NCI-H526 treated with DMSO at 0.1 percent for 48 hours (cell line): ENCODE measurements at places on chromosomes 7 and 10.

- no peak for DNase-seq
Measured at GRCh38 chr10:14311206-14311957, 19.3 kb downstream of the FRMD4A start.

GRCh38 chr7:2358968-2359527, 4.4 kb downstream of the EIF3B start:
- DNase-seq = no peak

DNA sequence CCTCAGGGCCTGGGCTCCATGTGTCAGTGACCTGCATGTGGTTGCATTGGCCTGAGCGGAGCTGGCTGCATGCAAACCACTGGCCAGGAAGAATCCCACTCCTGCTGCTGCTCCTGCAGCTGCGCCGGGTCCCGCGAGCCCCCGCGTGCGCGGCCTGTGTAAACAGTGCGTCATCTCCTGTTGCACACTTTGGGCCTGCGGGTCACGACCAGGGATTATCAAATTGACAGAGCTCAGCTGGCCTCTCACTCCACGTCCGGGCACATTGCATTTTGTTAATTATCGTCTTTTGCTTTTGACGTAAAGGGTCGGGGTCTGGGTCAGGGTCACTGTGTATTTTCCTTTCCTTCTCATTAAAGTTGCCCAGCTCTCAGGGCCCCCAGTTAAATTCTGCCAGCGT, 132.6 kb downstream of the RGS10 start:
- DNase-seq = no peak

- no peak for DNase-seq
Measured at GRCh38 chr7:130139193-130139960, 65.8 kb downstream of the TMEM209 start.

GRCh38 chr10:113278664-113279063, 274.2 kb upstream of the HABP2 start:
- DNase-seq = no peak

- peak; percentile 10 for DNase-seq
Measured at GRCh38 chr10:69344591-69345252, 66.4 kb downstream of the HK1 start.

DNA sequence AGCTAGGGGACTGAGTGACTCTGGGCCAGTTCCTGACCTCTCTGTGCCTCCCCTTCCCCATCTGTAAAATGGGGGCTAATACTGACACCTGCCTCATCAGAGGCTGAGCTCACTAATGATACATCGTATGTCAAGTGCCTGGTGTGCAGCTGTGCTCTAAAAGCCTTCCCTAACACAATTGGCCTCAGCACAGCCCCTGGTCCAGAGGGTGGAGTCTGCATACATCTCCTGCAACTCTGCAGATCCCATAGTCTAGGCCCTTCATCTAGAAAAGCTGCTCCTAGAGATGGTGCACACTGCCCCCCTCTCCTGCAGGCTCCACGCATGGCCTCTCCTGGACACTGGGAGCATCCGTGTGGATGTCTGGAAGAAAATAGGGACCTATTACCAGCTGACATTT, 255.0 kb downstream of the RPS24 start:
- DNase-seq = no peak

DNA sequence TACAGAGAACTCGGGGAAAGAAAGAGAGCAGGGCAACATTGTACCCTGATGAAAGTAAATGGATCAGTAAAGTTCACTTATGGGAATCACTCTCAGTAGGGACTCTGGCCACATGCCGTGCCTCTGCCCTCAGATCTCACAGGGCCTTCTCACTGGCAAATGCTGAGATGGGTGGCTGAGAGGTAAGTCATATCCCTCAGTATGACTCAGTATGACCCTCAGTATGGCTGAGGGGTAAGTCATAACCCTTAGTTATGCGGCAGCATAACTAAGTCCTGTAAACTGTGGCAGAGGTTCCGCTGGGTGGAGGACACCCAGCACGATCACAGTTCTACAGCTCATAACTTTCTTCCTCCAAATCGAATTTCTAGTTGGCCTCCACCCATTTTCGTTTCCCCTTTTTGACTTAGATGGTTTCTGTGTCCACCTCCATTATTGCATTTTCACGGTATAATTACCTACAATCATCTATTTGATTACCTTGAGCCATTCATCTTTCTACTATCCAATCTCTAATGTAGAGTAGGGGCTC, 26.5 kb upstream of the WNT16 start:
- DNase-seq = no peak

- DNase-seq = no peak
Measured at GRCh38 chr10:7202793-7203355, 208.0 kb downstream of the SFMBT2 start.

DNA sequence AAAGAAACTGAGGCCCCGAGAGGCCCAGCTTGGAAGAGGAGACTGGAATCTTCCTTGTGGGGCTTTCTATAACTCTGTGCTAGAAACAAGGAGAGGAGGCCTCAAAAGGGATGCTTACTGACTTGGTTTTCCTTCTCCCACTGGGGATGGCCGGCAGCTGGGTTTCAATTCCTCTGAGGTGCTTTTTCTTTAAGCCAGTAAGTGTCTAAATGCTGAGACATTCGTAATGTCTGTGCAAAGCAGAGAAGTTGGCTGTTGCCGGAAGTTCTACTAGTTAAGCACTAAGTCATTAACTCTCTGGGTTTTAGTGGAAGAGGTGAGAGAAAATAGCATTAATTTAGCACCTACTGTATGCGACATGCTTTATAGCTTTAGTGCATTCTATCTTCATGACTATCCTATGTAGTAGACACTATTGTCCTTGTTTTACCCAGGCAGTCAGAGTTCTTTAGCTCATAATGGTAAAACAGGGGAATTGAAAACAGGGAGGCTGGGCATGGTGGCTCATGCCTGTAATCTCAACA, 135.2 kb downstream of the RGS10 start:
- no peak for DNase-seq

DNA sequence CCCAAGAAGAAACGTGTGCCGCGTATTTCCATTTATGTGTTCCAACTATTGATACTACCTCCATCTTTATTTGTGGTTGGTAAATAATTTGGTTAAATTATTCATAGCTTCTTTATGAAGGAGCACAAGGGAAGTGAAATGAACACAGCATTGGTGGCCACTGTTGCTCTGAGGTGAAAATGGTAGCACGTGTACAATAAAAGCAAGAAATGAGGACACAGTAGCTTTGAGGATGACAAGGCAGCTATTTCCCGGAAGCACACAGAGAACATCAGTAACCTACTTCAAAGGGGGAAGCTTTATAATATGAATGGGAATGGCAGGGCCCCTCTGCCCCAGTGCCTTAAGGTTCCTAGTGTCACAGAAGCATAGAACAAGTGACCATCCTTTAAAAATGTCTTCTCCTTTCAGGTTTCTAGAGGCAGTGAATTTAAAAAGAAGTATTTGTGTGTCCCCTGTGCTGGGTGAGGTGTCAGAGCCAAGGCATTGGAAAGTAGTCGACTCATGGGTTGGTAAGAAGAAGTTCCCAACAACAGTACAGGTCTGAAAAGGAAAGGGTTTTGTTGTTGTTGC, 78.8 kb downstream of the SGMS1 start:
- no peak for DNase-seq

- DNase-seq = peak; percentile 90
Measured at GRCh38 chr7:139731802-139732470, 45.9 kb downstream of the HIPK2 start.

DNA sequence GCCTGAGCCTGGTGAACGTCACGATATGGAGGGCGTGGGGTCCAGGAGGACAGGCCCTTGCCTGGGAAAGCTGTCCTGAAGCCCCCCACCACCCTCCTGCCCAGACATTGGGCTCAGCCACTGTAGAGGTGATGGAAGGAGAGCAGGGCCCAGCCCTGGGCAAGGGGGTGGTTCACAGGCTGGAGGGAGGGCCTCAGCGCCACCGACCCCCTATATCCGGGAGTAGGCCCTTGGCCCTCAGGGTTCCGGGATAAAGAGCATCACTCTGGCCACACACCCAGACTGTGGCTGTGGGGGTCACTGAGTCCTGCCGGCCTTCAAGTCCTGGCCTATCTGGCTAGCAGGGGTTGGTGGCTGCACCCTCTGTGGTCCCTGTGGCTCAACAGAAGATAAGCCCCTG, 55.3 kb upstream of the GTF2IRD1 start:
- DNase-seq = no peak

- no peak for DNase-seq
Measured at GRCh38 chr10:114173603-114173920, 441 bp downstream of the CCDC186 start.
